ENCODE measurements at places on chromosomes 16 and 17. TPM values are rescaled to one million over a fixed set of nuclear protein-coding genes. Genes with fewer than 3 reads are reported as not detected.

DNA sequence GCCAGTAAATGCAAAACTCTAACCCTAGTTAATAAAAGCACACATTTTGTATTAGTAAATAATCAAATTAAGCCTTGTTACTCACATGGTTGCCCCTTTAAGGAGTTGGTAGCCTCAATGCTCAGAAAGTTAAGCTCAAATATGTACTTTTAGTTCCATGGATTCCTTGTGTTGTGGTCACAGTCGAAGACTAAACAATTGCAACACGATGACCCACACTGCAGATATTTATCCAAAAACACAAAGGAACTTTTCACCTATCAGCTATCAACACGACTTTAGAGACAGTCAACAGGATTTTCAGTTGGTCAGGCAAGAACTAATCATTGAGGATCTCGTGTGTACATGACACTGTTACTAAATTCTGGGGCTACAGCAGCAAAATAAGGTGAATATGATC lies 47.4 kb upstream of the NUDT7 start:
- no peak overlapping the region for H3K27ac ChIP-seq
- H3K27me3 ChIP-seq, result no peaks in the 10 kb centered on the region
- no peak for DNase-seq
- H3K4me3 ChIP-seq, result no peak overlapping the region
- H3K4me1 ChIP-seq, result peaks cover 6% of the 10 kb centered on the region

DNA sequence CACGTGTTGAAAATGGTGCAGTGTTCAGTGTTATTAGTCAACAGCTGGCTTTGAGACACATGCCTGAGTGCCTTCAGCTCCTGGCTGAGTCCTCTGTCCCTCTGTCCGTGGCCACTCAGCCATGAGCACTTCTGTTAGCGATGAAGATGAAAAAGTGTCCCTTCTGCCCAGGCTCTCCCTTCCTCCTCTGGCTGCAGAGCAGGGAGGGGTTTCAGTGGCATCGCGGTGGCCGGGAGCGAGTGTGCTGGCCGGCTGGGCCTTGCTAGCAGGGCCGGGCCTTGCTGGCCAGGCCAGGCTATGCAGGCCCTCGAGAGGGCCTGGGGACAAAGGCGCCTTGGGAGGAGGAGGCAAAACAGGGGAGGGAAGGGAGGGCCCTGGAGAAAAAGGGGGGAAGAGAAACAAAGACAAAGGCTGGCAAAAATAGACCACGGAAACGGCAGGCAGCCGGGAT lies 47.7 kb downstream of the CMIP start:
- no peaks in the 10 kb centered on the region for H3K36me3 ChIP-seq
- H3K4me3 ChIP-seq, result no peak overlapping the region
- H3K4me1 ChIP-seq, result no peaks in the 10 kb centered on the region
- H3K27ac ChIP-seq, result peak overlapping the region; percentile 49

DNA sequence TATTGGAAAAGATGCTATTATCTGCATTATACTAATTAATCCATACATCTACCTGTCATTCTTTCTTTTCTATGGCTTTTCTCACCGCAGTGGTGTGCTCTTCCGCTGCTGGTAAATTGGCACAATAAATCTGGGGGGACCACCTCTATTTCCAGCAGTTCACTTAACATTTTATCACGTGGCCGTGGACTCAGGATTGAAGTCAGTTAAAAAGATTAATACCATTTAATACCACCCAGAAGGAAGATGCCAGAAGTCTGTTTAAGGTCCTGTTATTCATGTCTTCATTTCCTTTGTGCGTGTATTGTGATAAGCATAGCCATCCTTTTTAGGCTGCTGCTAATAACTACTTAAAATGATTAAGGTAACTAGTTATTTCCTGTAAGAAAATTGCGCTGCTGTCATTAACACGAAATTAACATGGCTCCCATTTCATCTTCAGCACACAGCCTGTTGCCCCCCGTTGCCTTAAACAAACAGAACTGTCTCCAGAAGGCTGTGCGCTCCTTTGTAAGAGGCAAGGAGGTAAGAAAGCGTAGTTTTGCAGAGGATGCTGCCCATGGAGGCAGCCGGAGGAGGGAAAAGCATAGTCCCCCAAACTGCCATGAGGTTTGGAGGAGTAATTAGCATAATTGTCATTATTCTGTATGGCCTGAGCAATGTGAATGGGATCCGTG lies 414.4 kb downstream of the UTP18 start:
- H3K4me3 ChIP-seq, result no peak overlapping the region
- no peak for DNase-seq
- H3K27me3 ChIP-seq, result no peaks in the 10 kb centered on the region
- no peaks in the 10 kb centered on the region for H3K4me1 ChIP-seq
- no peaks in the 10 kb centered on the region for H3K36me3 ChIP-seq

DNA sequence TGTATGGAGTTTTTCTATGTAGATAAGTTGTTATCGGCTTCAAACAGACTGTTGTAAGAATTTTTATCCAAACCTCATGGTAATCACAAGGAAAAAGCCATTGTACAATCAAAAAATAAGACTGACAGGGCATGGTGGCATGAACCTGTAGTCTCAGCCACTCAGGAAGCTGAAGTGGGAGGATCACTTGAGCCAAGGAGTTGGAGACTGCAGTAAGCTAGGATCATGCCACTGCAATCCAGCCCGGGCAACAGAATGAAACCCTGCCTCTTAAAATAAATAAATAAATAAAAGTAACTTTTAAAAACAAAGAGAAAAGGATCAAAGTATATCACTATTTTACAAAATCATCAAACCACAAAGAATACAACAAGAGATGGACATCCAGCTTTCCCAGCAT lies 14.4 kb downstream of the OR1A1 start:
- H3K36me3 ChIP-seq, result no peaks in the 10 kb centered on the region
- no peak for DNase-seq
- no peaks in the 10 kb centered on the region for H3K27me3 ChIP-seq
- H3K4me3 ChIP-seq, result no peak overlapping the region
- H3K27ac ChIP-seq, result no peak overlapping the region

DNA sequence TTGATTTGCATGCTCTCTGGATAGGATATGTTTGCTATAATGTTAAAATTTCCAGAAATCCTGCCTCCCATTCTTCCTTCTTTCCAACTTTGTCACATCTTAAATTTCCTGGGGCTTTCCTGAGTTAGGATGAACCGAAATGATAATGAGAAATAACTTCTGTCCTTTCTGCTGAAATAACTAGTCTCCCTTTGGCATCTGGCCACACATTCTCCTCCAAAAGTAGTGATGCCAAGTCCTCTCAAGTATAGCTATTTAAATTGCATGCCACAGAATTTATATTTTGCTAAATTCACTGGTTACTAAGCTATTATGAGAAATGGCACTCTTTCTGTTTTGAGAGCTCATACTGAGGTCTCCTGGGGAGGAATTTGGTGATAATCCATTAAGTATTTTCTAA lies 30.6 kb downstream of the FAM20A start:
- H3K36me3 ChIP-seq, result no peaks in the 10 kb centered on the region
- H3K27me3 ChIP-seq, result no peaks in the 10 kb centered on the region
- H3K4me1 ChIP-seq, result no peaks in the 10 kb centered on the region

- H3K4me3 ChIP-seq, result no peak overlapping the region
- peaks cover 8% of the 10 kb centered on the region for H3K36me3 ChIP-seq
- no peaks in the 10 kb centered on the region for H3K4me1 ChIP-seq
- DNase-seq, result no peak
- H3K27me3 ChIP-seq, result no peaks in the 10 kb centered on the region
These were observed 54.6 kb downstream of the ABR start for GRCh38 chr17:1124896-1125787.

GRCh38 chr16:85753559-85753958 lies 2.7 kb upstream of the C16orf74 start:
- H3K27me3 ChIP-seq, result no peaks in the 10 kb centered on the region
- H3K4me1 ChIP-seq, result peaks cover 30% of the 10 kb centered on the region
- H3K4me3 ChIP-seq, result no peak overlapping the region
- no peak overlapping the region for H3K27ac ChIP-seq

DNA sequence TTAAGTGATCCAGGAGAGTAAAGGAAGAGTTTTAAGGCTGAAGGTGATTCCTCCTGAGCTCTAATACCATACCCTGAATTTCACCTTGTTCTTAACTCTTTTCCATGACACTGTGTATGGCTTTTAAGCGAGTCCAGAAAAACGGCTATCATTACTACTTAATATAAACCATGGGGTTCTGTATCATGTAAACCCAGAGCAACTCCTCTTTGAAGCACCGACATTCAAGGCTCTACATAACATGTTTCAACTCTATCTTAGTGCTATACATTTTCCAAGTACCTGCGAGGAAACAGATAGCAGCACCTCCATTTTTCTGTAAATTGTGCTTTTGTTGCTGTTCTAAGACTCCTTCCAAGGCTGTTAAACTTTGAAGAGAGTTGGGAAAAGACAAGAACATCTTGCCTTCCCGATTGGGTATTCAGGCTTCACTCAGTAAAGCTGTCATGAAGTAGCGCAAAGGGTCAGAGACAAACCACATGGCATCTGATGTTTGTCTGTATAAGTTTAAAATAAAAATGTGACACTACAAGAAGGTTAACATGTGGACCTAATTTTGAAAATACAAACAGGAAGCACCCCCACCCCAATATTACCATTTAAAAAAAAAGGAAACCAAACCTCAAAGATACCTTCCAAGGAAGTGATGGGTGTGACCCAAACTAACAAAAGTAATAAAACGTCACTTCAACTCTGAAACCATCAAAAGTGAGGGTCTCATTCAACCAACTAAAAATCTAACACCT lies 3.9 kb downstream of the STAT5B start:
- peaks cover 34% of the 10 kb centered on the region for H3K4me1 ChIP-seq
- DNase-seq, result no peak
- no peaks in the 10 kb centered on the region for H3K27me3 ChIP-seq
- H3K36me3 ChIP-seq, result no peaks in the 10 kb centered on the region
- H3K27ac ChIP-seq, result no peak overlapping the region

DNA sequence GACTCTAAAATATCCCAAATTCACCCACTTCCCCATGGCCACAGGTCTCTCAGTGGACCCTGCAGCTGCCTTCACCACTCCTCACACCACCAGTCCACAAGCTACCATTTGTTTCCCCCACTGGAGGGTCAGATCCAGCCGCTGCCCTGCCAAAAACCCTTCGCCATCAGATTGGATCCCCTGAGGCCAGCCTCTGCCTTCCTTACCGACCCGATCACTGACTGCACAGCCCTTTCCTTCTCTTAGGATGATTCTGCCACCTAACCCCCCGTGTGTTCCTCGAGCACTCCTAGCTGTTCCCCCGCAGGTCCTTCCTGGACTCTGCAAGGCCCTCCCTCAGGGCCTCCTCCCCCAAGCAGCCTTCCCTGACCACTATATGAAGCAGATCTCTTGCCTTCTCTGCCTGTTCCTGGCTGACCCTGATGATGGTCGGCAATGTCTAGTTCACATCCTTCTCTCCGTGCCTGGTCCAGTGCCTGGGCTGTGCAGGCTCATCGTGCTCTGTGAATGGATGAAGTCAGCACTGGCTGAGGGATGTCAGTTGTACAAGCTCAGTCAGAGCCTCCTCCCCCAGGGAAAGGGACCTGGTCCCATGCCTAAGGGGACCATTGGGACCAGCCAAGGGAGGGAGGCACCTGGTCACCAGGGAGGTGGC lies 46.0 kb downstream of the CPNE2 start:
- H3K27me3 ChIP-seq, result no peaks in the 10 kb centered on the region
- no peak overlapping the region for H3K4me3 ChIP-seq
- no peaks in the 10 kb centered on the region for H3K36me3 ChIP-seq
- peaks cover 27% of the 10 kb centered on the region for H3K4me1 ChIP-seq
- no peak overlapping the region for H3K27ac ChIP-seq
- DNase-seq, result no peak

DNA sequence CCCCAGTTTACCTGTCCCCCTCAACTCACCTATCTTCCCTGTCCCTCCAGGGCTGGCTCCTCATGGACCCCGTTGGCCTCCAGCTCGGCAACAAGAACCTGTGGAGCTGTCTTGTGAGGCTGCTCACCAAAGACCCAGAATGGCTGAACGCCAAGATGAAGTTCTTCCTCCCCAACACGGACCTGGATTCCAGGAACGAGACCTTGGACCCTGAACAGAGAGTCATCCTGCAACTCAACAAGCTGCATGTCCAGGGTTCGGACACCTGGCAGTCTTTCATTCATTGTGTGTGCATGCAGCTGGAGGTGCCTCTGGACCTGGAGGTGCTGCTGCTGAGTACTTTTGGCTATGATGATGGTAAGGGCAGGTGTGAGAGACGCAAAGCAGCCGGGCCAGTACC lies 31.3 kb downstream of the NLRC5 start:
- peaks cover 26% of the 10 kb centered on the region for H3K36me3 ChIP-seq
- no peak overlapping the region for H3K4me3 ChIP-seq
- H3K27me3 ChIP-seq, result no peaks in the 10 kb centered on the region
- DNase-seq, result no peak

DNA sequence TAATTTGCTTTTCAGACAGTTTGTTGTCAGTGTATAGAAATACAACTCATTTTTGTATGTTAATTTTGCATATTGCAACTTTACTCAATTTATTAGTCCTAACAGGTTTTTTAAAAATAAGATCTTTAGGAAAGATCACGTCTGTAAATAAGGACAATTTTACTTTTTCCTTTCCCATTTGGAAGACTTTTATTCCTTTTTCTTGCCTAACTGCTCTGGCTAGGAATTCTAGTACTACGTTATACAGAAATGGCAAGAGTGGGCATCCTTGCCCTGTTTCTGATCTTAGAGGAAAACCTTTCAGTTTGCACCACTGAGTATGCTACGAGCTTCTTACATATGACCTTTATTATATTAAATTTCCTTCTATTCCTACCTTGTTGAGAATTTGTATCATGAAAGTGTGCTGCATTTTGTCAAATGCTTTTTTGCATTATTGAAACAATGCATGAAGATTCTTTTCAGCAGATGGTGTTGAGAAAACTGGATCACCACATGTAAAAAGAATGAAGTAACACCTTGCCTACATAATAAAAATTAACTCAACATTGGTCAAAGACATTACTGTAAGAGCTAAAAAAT lies 113.4 kb downstream of the BRIP1 start:
- H3K4me3 ChIP-seq, result no peak overlapping the region
- H3K36me3 ChIP-seq, result no peaks in the 10 kb centered on the region
- no peak overlapping the region for H3K27ac ChIP-seq
- H3K4me1 ChIP-seq, result no peaks in the 10 kb centered on the region
- H3K27me3 ChIP-seq, result no peaks in the 10 kb centered on the region

DNA sequence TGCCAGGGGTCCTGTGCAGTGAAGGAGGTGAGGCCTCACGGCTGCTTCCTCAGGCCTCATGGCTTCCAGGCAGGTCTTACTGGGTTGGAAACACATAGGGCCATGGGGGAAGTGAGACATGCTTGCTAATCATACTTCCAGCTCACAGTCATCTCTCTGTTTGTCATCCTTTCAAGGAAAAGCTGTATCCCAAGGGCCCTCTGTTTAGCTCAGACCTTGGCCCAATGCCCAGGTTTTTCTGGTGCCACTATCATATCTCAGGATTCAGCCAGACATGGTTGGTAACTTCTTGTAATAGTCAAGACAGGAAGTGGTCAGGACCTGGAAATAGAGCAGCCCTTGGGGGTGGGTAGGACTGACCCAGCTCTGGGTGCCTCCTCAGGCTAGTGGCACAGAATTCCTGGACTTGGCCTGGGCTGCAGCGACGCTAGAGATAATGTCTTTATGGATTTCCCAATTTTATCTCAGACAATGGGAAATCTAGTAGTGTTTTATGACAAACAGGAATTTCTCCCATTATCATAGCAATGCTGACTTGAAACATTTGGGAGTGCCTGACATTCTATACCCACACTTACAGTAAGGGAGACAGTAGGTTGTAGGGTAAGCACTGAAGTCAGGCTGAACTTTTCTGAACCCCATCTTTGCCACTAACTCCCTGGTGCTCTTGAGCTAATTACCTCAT lies 13.5 kb upstream of the ITGB3 start:
- H3K4me3 ChIP-seq, result no peak overlapping the region
- peaks cover 20% of the 10 kb centered on the region for H3K4me1 ChIP-seq
- peak; percentile 96 for DNase-seq
- H3K27me3 ChIP-seq, result no peaks in the 10 kb centered on the region
- peak overlapping the region; percentile 88 for H3K27ac ChIP-seq
- H3K36me3 ChIP-seq, result peaks cover 23% of the 10 kb centered on the region

TUBD1 gene
- 8.0 TPM for total RNA-seq

HOXB5 gene
- not detected for total RNA-seq
